Stimulated activated CD4-positive, alpha-beta T cell treated with anti-CD3 and anti-CD28 coated beads, Interleukin-12 subunit alpha, Interleukin-12 subunit beta, amount 100 ng/mL, for 24 hours (primary cell): ENCODE measurements at places on chromosomes 2 and 18.

DNA sequence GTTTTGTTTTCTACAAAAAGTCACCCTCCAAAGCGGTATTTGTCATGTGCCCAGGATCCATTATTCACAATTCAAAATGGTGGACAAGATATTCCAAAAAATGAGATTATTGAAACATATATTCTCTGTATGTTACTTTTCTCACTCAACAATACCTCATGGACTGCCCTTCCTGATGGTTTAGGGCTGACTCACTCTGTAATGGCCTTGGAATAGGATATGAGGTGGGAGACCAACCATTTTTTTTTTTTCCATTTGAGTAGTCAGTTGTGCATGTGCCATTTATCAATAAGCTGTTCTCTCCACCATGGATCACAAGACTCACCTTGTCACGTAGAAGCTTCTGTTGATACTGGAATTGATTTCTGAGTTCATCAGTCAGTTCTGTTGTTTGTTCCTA is 64.5 kb downstream of the LYPD6 start:
- no peak for DNase-seq

DNA sequence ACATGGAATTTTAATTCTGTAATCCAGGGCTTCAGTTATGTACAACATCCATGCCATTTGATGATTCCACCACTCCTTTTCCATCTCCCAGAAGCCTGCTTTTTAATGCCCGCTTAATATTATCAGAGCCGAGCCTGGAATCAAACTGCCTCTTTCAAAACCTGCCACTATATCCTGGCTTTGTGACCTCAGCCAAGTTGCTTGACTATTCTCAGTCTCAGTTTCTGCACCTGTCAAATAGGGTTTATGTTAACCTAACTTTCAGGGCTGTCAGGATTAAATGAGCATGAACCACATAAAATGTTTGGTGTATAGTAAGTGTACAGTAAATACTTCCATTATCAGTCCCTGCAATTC is 108.7 kb downstream of the XRCC5 start:
- DNase-seq: no peak

GRCh38 chr2:119683713-119684443 is 4.9 kb downstream of the TMEM177 start:
- DNase-seq: no peak

- no peak for DNase-seq
These were observed 86.8 kb upstream of the SP3 start for GRCh38 chr2:174051741-174052583.

DNA sequence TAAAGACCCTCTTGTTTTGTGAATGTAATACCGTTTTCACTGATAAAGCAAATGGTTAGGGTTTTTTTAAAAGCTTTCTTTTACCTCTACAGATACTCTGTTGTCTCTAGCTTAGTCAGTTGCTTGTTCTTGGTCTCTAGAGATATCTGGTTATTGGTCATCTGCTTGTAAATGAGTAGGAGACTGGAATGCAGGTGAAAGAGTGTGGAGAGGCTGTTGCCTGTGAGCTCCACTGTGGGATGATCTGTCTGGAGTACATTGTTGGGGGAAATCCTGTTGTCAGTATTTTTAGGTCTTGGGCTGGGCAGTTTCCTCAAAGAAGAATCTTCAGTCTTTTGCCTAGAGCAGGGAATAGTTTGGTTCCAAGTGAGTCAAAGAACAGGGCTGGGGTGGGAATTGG is 67.7 kb downstream of the SMCHD1 start:
- DNase-seq: no peak

DNA sequence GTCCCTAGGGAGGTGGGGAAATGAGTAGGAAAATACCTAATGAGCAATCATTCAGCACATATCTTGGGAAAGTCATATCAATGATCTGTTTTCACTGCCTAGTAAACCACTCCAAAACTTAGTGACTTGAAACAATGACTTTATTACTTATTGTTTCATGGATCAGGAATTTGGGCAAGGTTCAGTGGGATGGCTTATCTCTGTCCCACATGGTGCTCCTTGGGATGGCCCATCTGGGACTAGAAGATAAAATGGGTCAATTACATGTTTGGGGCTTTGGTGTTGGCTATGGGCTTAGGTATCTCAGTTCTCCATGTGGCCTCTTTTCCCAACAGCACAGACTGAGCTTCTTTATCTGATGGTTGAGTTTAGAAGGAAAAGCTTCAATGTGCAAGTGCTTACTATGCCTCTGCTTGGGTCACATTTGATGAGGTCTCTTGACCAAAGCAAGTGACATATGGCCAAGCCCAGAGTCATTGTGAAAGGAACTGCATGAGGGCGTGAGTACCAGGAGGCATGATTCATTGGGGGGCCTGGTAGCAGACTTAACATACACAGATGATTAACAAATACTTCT is 218.1 kb upstream of the TNP1 start:
- DNase-seq: no peak

DNA sequence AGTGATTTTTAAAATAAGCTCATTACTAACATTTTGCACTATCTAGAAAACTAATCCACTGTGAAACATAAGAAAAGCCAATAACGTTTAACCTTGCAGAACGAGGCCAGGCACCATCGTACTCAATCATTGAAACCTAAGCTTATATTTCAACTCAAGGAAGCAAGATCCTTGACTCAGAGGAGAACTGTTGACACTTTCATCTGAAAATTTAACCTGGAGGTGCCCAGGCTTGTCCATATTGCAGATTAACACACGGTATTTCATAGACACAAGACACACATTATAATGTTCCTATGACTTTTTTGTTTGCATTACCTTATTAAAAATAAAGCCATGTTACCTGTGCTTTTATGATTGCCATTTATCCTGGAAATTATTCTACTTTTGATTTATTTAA is 89.6 kb downstream of the ZNF385B start:
- DNase-seq: no peak

DNA sequence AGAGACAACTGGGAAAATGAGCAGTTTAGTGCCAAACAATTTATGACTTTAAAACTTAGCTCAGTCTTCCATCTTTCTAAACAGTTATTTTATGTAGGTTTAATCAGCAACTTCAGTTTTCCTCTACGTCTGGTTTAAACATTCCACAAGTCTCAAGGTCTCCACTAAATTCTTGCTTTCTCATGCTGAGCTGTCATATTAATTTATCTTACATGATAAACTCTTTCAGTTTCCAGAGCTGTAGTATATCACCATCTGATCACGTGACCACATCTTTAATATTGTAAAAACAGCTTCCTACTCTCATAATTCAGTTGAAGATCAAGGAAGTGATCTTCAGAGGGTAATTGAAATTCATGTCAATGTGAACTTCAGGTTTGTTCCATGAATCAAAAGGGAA is 158.6 kb downstream of the ZNF804A start:
- no peak for DNase-seq

- DNase-seq: no peak
These were observed 13.9 kb downstream of the ADAM23 start for GRCh38 chr2:206457188-206457634.

DNA sequence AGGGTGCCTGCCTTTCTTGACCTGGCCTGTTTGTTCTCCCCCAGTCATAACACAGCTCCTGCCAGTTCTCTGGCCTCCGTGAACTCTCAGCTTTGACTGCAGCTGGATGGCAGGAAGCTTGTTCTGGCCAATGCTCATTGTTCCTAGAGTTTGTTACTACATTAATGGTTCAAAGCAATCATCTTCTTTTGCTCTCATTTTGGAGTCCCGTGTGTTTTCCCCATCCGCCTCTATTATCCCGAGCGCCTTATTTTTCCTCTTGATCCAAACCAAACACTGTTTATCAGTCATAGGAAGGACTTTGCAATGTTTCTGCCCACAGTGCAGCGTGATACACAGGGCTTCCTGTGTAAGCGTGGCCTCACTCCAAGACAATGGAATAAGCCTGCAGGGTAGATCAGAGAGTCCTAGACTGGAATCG is 184.3 kb upstream of the APCDD1 start:
- no peak for DNase-seq

DNA sequence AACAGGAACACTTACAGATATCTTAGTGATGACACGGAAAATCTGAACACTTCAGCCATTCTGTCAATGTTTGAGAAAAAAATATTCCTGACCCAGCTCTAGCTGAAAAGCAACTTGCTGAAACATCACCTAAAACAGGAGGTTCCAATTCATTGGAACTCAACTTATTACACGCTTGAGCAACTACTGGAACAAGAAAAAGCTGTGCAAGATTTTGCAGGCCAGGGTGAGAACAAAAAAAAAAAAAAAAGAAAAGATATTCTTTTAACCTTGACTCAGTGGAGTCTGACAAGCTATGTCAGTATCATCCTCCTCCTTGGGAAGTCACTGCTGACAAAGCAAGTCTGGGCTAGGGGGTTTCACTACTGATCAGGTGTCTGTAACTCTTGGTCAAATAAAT is 351.0 kb downstream of the SS18 start:
- DNase-seq: no peak

DNA sequence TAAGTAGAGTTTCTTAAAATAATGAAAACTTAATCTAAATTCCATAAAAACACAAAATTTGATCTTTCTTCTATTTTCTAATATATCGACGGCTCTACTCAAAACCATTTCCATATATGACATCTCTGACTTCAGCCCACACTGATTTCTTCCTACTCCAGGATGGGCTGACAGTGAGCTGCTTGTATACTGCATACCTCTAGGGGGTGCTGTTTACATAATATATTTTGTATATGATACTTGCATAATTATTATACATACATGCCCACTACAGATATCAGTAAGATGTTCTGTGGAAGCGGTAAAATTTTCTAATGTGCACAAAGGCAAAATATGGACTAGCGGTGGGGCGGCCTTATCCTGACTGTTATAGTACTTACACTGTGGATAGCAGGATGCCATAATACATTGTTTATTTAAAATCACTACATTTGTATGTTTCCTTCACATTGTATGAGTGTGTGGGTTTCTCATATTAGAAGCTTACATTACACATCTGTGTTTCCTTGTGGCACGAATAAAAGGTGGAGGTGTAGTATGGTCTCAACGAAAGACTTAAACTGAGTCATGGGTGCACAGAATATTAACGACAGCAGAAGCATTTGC is 66.1 kb upstream of the NXPH2 start:
- DNase-seq: no peak

GRCh38 chr18:22559414-22560274 is 141.9 kb upstream of the CTAGE1 start:
- no peak for DNase-seq
